ENCODE measurements at places on chromosomes 3 and 15.
A peak's percentile ranks its signal among the peaks of the same experiment; 100 is the strongest.

- DNase-seq, result no peak
Measured at GRCh38 chr15:99706557-99707303, 26.5 kb downstream of the LYSMD4 start.

DNA sequence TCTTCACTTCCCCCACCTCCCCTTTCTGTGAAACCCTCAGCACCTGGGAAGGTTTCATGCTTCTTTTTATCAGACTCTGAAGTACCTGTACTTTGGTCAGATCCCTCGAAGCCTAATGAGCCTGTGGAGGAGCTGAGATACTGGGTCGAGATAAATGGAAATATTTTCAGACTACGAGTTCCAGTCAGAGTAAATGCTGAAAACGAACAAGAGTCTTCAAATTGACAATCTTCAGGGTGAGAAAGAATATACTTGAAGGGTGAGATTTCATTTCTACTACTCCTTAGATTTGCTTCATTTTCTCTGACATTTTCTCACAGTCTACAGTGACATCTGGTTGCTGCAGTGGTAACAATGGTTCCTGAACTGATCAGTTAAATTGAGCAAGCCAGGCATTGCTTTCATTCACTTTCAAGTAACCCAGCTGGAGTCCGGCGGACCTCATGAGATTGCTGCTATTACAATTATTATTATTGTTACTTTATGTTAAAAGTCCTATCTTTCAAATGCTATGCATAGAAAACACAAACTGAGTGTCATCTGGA is 337.2 kb downstream of the VGLL3 start:
- DNase-seq, result no peak

DNA sequence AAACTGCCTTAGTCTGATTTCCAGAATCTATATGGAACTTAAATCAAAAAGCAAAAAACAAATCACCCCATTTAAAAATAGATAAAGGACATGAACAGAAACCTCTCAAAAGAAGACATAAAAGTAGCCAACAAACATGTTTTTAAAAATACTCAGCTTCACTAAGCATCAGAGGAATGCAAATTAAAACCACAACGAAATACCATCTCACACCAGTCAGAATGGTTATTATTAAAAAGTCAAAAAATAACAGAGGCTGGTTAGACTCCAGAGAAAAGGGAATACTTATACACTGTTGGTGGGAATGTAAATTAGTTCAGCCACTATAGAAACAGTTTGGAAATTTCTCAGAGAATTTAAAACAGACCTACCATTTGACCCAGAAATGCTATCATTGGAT is 367.9 kb downstream of the ZIC4 start:
- DNase-seq, result peak; percentile 63

- DNase-seq, result peak; percentile 37
Measured at GRCh38 chr3:151979906-151980305, 106.5 kb downstream of the SUCNR1 start.

DNA sequence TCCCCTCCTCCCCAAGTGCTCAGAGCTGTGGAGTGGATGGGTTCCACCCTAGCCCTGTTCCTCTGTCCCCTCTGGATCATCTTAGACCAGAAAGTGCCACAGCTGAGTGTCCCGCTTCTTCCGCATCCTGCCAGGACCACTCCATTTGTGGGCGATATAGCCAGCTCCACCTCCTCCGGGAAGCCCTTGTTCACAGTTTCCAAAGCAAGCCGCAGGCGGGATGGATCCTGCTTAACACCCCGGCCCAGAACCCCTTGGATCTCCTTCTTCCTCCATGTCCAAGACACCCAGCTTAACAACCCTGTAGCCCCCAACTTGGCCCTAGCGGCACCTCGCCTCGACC is 490 bp upstream of the ALAS1 start:
- no peak for DNase-seq

GRCh38 chr3:78140866-78141265 is 1101.0 kb downstream of the ROBO2 start:
- DNase-seq, result no peak

DNA sequence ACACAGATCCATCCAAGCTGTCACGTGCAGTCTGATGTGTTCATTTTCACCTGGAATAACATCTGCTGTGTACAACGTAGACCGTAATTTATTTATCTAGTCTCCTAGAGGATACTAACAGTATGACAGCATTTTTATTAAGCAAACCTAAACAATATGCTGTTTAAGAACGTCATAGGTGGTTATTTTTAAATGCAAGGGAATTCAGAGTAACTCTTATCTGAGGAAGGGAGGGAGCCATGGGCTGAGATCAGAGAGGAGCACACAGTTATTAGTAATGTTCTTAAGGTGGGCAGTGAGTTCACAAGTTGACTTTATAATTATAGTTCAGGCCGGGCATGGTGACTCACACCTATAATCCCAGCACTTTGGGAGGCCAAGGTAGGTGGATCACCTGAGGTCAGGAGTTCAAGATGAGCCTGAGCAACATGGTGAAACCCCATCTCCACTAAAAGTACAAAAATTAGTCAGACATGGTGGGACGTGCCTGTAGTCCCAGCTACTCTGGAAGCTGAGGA is 193.6 kb downstream of the UACA start:
- no peak for DNase-seq

DNA sequence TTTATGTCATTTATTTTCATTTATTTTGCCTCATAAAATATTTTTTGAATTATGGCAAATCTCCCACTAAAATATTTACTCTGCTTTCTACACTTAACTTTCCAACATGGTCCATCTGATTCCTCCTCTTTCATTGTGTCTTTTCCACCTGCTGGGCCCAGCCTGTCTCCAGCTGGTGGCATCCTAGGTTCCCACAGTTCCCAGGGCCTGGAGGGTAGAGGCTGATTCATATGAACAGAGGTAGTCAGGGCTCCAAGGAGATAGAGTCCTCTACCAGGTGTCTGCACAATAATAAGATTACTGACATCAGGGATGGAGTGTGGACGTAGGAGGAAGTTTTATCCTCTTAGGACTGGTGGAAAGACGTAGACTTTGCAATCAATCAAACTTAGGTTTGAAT is 14.3 kb downstream of the ZBTB38 start:
- DNase-seq, result no peak

DNA sequence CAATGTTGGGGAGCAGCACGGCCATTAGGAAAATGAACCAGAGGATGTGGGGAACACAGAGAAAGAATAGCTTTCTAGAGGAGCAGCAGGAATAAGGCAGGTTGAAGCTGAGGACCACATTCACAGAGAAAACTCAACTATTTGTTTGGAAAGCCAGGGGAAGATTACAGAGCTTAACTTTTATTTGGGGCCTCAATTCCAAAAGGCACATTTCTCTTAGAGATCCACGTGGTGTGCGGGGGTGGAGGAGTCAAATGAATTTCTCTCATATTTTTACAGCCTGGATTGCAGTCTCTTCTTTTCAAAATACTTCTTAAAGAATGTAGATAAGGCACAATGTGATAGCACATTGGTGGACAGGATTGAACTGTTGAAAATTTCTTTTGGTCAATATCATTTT is 253.7 kb downstream of the ROBO1 start:
- DNase-seq, result no peak

- no peak for DNase-seq
Measured at GRCh38 chr3:151210676-151211381, 7.8 kb upstream of the GPR171 start.

DNA sequence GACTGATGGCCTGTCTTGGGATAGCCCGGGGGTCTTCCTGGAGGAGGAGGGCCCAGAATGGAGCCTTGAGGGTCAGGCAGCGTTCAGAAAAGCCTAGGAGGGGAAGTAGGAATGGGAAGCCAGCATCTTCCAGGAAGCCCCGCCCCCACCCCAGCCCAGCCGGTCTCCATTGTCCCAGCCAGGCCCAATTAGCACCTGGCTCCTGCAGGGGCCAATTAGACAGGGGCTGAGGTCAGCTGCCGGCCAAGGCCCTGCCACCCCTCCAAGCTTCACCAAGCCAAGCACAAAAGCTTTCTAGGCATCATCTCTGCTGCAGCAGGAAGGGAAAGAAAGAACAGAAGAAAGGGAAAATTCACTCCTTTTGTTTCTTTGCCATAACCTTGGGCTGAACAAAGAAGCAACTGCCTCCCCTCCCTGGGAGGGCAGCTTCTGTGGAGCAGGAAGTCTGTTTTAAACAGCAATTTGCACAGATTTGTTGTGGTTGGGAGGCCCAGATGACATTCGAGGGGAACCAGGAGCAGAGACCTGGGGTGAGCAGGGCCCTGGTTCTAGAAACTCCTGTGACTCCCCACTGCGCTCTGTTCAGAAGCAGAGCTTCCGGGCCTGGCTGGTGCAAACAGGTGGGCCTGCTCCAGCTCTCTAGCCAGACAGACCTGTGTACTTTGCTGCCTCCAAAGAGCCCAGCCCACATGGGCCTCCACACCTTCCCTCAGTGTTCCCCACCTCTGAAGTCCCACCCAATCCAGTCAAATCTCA is 47.7 kb downstream of the CYP11A1 start:
- no peak for DNase-seq

DNA sequence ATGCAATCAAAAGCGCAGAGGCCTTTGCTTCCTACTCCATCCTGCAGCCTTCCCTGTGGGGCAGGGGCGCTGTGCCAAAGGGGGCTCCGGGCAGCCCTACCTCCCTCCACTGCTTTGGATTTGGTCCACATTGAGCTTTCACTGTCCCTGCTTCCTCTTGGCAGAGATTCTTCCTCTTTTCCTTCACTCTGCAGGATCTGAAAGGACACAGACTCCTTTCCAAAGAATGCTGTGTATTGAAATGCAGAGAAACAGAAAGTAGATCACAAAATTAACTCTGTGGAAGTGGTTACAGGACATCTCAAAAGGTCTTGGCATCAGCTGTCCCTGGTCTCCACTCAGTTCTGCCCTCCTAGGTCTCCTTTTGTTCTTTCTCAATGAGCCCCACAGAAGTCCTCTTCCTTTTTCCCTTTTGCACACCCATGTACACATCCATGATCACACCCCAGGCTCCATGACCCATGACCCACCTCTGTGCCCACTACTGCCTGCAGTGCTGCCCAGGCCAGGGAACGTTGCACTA is 64.1 kb downstream of the CCR1 start:
- no peak for DNase-seq

- DNase-seq, result no peak
Measured at GRCh38 chr3:156628836-156629618, 45.4 kb upstream of the TIPARP start.

GRCh38 chr3:30356866-30357753 is 249.3 kb upstream of the TGFBR2 start:
- DNase-seq, result peak; percentile 78

GRCh38 chr15:47484059-47484458 is 233.2 kb upstream of the SEMA6D start:
- peak; percentile 26 for DNase-seq

DNA sequence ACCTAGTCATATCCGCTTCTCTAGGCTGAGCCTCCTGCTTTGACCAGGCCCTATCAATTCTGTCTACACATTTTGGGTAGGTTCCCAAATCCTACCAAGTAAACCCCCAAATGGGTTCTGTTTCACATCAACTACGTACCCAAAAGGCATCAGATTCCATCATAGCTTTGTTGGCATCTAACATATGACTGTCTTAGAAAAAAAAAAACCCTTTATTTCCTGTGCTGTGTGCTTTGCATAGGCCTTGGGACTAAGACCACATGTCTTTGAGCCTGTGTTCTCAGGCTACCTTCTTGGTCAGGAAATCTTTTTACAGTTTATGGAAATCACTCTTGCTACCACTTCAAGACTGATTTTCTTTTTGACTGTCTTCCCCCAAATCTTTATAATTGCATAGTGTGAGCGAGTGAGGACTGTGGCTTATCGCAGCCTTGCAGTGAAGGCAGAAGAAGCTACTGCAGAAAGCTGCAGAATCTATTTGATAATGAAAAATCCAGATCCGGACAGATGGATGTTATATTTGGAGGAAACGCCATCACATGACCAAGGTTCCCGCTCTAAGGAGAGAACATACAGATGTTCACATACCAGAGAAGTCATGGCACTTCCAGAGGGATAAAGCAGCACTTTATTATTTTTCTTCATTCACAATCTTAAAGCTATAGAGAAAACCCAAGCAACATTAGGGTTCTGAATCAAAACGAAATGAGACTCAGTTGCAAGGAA is 111.2 kb downstream of the EOMES start:
- no peak for DNase-seq

GRCh38 chr15:91357011-91357410 is 257.0 kb downstream of the SV2B start:
- no peak for DNase-seq

DNA sequence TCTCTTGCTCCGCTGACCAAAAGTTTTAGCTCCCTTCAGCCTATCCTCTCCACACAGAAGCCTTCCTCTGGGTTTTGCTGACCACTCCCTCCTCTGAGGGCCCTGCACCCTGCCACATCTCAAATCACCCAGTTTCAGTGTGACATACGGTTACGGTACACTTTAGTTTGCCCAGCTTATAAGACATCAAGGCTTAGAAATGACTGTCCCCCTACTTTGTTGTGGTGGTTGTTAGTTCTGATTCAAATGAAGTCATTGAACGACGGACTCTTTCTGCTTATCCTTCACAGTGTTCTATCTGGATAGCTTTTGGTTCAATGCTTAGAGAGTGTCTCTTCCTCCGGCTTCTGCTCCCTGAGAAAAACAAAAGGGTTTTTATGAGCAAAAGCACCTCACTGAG is 68.0 kb upstream of the NDUFB4 start:
- DNase-seq, result no peak

DNA sequence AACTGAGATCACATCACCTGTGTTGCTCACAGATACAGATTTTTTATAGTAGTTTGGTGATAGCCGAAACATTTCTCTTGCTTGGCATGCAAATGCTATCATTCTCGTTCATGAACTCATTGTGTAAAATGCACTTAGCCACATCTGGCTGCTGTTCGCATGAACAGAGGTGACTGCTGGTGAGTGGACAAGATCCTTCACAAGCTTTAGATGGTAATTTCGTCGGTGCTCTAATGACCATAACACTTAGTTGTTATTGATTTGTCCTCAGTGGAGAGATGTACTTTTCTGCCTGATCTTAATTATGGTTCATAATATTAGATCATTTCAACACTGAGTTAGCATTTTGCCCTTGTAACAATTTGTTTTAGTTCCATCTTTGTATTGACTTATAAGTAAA is 13.8 kb downstream of the LRRN1 start:
- no peak for DNase-seq

GRCh38 chr3:56921573-56922453 is 120.1 kb upstream of the ARHGEF3 start:
- no peak for DNase-seq

- peak; percentile 54 for DNase-seq
Measured at GRCh38 chr3:102715030-102715697, 280.3 kb downstream of the ZPLD1 start.

- peak; percentile 19 for DNase-seq
Measured at GRCh38 chr15:57994221-57995049, 71.1 kb downstream of the ALDH1A2 start.

- DNase-seq, result peak; percentile 69
Measured at GRCh38 chr3:149536429-149536828, 61.9 kb downstream of the TM4SF4 start.

- no peak for DNase-seq
Measured at GRCh38 chr3:115628075-115628412, 4.7 kb downstream of the GAP43 start.

DNA sequence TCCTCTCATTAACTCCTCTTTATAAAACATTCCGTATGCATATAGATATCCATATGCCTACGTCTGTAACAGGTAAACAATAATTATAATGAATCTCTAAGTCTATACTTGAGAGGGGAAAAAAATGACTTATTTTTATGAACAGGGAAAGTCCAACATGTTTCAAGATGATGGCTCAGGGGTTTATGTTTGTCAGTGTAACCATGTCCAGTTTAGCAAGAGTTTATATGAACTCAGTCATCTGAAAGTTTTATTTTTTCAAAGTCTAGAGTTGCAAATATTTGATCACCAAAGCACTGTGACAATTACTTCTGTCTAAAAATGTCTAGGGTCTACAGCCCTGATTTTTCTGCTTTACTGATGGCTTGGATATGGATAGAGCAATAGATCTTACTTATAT is 559.4 kb upstream of the KCNMB2 start:
- no peak for DNase-seq

GRCh38 chr3:113775516-113775915 is 28.7 kb downstream of the ATP6V1A start:
- DNase-seq, result no peak

Measured in fibroblast of skin of abdomen (primary cell).